ENCODE measurements at places on chromosomes 3 and 15.

- peak; percentile 25 for DNase-seq
Observed at GRCh38 chr3:141796889-141797781, 33.9 kb downstream of the GRK7 start.

GRCh38 chr15:79919749-79920511 lies 23.1 kb upstream of the MTHFS start:
- no peak for DNase-seq

DNA sequence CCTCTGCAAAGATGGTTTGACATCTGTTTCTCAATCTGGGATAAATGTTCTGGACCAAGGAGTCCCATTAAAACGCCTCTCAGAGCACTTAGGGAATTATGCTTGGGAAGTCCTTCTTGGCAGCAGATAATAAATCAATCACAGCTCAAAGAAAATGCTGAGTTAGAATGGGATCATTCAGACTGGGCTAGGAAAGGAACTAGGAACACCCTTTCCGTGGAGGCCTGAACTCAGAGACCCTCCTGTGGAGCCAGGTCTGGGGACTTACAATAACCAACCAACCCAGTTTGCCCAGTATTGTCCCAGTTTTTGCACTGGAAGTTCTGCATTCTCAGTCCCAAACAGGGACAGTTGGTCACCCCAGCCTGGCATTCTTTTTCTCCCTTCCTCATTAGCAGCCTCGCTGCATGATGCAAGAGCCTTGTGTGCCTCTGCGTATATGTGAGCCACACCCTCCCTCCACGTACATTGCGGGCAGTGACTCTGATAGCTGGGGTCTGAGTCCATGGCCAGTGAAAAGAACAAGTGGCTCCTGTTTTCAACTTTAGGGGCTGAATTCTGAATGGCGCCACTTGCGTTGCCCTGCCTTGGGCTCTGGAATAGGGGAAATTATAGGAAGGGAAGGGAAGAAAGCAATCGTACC lies 88.7 kb downstream of the SEMA5B start:
- no peak for DNase-seq

GRCh38 chr3:23493889-23494288 lies 290.8 kb downstream of the UBE2E2 start:
- no peak for DNase-seq

DNA sequence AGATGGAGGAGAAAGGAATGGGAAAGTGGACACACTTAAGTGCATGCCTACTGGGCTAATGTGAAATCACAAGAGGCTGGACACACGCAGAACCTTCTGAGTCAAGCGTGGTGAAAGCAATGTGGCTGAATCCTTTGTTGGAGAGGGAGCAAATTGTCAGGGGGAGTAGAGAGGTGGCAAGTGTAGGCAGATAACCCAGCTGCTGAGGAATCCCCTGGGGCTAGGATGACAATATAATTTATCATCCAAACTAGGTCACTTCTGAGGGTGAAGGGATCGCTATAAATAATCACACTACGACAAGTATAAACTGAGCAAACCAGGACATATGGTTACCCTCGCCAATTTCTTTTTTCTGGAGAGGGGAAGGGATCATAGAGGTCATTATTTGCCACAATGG lies 28.7 kb downstream of the TAMM41 start:
- no peak for DNase-seq

DNA sequence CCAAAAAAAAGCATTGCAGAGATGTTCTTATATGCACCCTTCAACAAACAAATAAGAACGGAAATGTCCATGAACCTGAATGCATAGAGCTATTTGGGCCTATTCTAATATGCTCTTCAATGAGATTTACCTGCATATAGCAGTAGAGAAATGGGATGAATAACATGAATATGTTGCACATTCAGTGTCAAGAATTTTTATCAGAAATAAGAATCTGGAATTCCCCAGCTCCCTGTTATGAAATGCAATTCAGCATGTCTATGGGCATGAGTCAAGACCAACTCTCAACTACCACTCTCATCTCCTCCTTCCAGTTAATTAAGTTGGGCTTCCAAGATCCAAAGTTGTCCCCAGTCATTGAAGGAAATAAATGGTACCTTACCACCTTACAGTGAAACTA lies 133.7 kb upstream of the ALCAM start:
- no peak for DNase-seq

GRCh38 chr3:172347895-172348679 lies 100.2 kb downstream of the GHSR start:
- no peak for DNase-seq

GRCh38 chr15:31296646-31297574 lies 29.7 kb upstream of the KLF13 start:
- no peak for DNase-seq

- DNase-seq = no peak
Observed at GRCh38 chr15:57060799-57061198, 142.4 kb downstream of the TCF12 start.

DNA sequence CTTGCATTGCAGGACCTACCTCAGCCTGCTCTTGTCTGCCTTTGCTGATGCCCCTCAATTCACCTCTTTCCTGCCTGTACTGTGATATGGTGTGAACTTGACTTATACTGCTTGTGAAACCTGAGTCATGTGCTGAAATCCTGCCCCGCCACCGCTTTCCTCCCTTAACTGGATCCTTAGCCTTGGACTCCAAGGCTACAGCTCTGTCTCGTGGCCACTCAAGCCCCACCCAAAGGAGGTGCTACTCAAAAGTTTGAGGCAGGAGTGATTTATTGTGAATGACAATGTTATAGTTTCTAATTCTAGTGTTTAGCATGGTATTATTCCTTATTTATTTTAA lies 56.1 kb downstream of the MYZAP start:
- no peak for DNase-seq

- DNase-seq = no peak
Observed at GRCh38 chr3:144344925-144345548, 373.4 kb downstream of the DIPK2A start.

DNA sequence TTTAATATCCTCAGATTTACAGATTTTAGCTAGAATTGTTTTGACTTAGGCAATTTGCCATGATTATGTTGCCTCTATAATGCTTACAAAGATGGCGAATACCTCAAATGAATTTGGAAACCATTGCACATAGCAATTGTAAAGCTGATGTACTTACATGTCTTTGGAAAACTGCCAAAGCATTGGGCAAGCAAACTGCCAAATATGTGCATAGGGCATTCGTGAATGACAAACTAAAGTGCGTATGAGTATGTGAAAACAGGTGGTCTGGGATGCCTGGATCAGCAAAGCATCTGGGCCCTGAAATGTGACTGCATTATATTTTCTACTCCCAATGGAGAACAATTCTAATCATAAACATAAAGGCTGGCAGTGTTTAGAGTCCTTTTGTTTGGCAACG lies 445.3 kb upstream of the ROBO1 start:
- no peak for DNase-seq

DNA sequence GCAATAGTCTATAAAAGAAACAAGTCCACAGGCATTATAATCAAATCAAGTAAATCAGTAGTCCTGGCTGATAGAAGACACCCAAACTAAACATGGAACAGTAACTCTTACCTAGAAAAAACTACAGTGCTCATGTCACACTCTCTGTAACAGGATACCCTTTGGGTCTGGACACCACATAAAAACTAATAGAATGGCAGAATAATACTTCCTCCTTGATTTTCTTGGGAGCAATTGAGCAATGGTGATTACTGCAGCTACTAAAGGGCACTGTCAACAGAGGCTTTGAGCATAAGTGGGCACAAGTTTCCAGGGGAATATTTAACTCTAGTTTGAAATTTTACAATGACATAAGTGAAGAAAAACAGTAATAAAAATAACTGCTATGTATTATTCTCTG lies 59.5 kb downstream of the GLB1 start:
- no peak for DNase-seq

GRCh38 chr15:31333820-31334219 lies 7.2 kb downstream of the KLF13 start:
- no peak for DNase-seq

DNA sequence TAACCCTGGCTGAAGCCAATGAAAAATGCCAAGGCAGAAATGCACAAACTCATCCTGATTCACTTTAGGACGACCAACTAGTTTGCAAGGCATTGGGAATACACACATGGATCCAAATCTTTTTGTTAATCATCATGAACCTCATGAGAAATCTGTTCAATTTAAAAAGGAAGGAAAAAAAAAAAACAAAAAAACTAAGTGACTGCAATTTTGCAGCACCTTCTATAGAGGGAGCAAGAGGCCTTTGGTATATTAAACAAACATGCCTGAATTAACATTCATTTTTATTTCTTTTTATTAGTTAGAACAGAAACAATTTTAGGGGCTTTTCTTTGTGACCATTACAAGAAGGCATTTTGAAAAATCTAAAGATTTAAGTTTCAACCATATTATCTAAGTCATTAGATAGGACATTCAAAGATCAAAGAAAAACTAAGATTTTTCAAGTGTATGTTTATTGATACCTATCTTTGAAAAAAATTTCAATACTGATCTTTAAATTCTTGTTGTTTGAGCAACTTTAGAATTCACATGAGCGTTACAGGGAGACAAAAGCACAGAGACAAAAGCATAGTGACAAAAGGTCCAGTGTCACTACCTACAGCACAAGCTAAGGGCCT lies 182.4 kb downstream of the CBLB start:
- DNase-seq = no peak

DNA sequence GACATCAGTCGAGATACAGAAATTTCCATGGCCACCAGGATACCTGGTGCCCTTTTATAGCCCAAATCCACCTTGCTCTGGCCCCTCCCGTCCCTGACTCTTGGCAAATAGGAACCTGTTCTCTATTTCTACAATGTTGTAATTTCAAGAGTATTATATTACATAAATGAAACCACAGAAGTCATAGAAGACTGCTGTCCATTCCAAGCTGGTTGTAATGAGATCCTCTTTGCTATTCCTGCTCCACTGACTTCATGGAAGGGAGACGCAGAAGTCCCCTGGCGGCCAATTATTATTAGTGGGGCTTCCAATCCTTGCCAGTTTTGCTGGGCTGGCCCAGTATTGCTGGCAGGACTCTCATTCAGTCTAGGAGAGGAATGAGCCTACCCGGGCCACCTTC lies 26.6 kb downstream of the DCP1A start:
- no peak for DNase-seq

DNA sequence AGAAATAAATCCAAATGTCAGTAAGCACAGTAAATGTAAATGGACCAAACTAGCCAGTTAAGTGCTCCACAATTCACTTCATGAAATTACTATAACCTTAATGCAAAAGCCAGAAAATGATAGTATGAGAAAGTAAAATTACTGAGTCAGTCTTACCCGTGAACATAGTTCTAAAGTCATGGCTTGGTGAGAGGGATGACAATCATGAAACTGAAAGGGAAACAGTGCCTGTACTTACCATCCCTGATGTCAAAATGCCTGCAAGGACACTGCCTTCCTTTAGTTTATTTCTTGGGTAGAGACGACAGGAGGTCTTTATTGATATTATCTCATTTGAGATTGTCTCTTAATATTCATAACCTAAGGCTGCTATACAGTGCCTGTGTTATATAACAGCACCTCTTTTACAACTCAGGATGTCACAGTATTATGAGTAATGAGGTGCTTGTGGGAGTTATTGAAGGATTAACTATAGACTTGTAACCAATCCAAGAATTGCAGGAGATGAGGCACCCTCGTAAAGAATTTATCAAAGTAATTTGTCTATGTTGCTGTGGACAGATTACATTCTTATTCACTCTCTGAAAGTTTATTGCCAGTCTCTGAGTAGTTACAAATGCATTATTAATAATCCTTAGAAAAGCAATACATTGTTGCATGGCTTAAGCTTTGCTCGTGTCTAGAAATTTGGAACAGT lies 142.9 kb upstream of the BFSP2 start:
- no peak for DNase-seq

DNA sequence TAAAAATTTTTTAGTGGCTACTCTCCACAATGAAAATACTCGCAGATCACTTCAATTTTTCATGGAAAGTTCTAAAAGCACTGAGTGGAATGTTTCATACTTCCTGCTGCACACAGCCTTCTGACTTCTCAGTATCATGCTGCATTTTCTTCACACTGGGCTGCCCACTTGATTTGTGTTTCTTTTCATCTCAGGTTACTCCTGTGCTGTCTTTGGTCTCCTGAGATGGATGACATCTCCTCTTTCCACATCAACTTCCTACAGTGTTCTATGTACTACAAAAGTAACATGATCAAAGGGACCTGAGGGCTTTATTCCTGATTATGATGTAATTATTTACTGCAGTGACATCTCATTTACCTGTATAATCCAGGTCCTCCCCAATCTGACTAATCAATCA lies 927.7 kb downstream of the ROBO2 start:
- DNase-seq = no peak

- DNase-seq = no peak
Observed at GRCh38 chr3:114234745-114235144, 2.6 kb downstream of the ZNF80 start.

GRCh38 chr15:87269566-87269965 lies 987.0 kb downstream of the NTRK3 start:
- no peak for DNase-seq

DNA sequence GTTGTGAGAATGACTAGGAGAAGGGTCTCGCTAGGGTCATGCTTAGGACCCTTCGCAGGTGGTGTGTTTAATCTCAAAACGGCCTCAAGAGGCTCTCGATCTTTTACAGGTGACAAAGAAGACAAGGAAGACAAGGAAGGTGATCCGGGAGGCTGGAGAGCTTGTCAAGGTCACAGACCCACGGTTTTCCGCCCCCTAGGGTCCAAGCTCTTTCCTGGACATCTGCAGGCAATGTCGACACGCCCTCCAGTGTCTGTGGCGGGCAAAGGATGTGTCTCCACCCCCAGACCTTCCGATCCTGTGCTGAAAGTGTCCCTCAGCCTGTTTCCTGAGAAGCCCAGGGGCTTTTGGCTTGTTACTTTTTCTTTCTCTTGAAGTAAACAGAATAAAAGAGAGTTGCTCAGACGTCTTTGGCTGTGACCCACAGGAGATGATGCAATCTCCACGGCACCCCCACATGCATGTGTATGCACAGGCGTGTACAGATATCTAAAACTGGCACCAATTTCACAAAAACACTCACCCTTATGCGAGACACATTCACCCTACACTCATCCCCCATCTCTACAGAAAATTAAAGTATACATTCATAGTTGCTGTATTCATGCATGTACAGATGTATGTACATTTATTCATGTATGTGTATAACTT lies 108.8 kb downstream of the KLF13 start:
- peak; percentile 68 for DNase-seq

- DNase-seq = no peak
Observed at GRCh38 chr3:85180-85579, 111.4 kb upstream of the CHL1 start.

GRCh38 chr3:176274161-176274560 lies 923.1 kb downstream of the TBL1XR1 start:
- no peak for DNase-seq

- no peak for DNase-seq
Observed at GRCh38 chr3:37183375-37183831, 9.0 kb upstream of the LRRFIP2 start.

GRCh38 chr3:160480931-160481330 lies 31.3 kb upstream of the TRIM59 start:
- DNase-seq = no peak

DNA sequence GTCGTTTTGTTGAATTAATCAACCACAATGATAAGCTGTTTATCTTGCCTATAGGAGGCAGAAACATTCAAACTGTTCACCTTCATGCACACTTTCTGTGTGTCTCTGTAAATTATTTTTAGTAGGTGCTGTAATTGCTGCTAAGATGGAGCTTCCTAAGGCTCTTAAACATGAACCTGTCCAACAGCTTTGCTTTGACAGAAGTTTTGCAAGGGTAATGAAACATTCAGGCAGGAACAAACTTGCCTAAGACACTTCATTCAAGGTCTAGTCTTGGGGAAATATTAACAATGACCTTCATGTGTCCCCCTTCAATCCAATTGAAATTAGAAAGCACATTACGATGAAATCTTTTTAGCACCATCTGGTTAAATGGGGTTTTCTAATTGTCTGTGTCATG lies 156.1 kb downstream of the DIPK2A start:
- DNase-seq = no peak

Data from stimulated activated CD4-positive, alpha-beta T cell treated with anti-CD3 and anti-CD28 coated beads, Interleukin-12 subunit alpha, Interleukin-12 subunit beta, amount 100 ng/mL, for 4 hours (primary cell).